HFFc6 (cell line): ENCODE measurements at places on chromosomes 6 and 20. TPM values are rescaled to one million over a fixed set of nuclear protein-coding genes. Genes with fewer than 3 reads are reported as not detected.
A peak's percentile ranks its signal among the peaks of the same experiment; 100 is the strongest.

Gene VWA7
- 0.24 to 0.88 TPM (median 0.41 TPM) in 3 replicates for total RNA-seq

Gene MOXD1
- total RNA-seq, result 74.8 to 159 TPM (median 108 TPM) in 3 replicates

Gene HLA-DQA1
- not detected in 3 replicates for total RNA-seq

Gene GRM1
- total RNA-seq, result not detected in 3 replicates

Gene GMEB2
- 10.9 and 11.3 TPM in 2 replicates for total RNA-seq

Gene KIF25
- total RNA-seq, result not detected in 3 replicates

Gene LY6G6C
- not detected in 3 replicates for total RNA-seq

Gene BPIFB2
- not detected in 3 replicates for total RNA-seq

Gene MAFB
- total RNA-seq, result not detected in 3 replicates

Gene FRK
- 0.02 TPM in 2 of 3 replicates, not detected in the other for total RNA-seq

GRCh38 chr6:136551103-136551502 is 881 bp upstream of the MAP7 start:
- H3K4me3 ChIP-seq, result peak overlapping the region; percentile 54
- peaks cover 12% of the 10 kb centered on the region; the same call in 1 of the 2 replicates for H3K27me3 ChIP-seq
- H3K4me1 ChIP-seq, result no peaks in the 10 kb centered on the region; the same call in 1 of the 2 replicates
- no peaks in the 10 kb centered on the region for H3K36me3 ChIP-seq

GRCh38 chr20:62302341-62303061 is at the start of gene ADRM1:
TSS of gene ADRM1 (plus strand) at chr20:62302997. CDS start at chr20:62303569, 572 bp downstream.
- H3K36me3 ChIP-seq, result peaks cover 13% of the 10 kb centered on the region
- peaks cover 32% of the 10 kb centered on the region for H3K4me1 ChIP-seq
- peak within 1 kb of the TSS; percentile 97 for H3K4me3 ChIP-seq
- H3K27ac ChIP-seq, result peak within 1 kb of the TSS; percentile 97
- H3K27me3 ChIP-seq, result no peaks in the 10 kb centered on the region; the same call in 1 of the 2 replicates

DNA sequence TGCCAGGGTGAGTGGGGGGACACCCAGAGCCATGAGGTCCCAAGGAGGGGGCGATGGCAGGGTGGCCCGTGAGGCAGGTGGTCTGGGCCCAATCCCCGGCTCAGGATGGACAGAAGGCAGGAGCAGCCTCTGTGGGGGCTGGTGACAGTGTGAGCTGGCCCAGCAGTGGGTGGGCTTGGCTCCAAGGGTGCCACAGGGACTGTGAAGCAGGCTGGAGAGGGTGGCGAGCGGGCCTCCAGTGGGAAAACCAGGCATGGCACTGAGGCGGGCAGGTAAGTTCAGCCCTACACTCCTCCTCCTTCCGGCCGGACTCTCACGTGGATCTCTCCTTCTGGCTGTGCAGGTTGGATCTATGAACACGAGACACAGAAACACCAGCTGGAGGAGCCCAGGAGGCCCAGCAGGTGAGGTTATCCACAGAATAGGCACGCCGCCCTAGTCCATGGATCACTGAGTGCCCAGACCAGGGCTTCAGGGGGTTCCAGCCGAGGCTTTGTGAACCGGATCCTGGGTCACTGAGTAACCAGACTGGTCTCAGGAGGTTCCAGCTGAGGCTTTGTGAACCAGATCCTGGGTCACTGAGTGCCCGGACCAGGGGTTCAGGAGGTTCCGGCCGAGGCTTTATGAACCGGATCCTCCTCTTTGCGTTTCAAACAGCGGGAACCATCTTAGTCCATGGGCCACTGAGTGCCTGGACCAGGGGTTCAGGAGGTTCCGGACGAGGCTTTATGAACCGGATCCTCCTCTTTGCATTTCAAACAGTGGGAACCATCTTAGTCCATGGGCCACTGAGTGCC is 76.4 kb upstream of the BHLHE23 start:
- DNase-seq, result no peak
- peaks cover 25% of the 10 kb centered on the region for H3K27me3 ChIP-seq
- no peaks in the 10 kb centered on the region for H3K4me1 ChIP-seq
- H3K4me3 ChIP-seq, result no peak overlapping the region

GRCh38 chr6:35737413-35738211 is 780 bp downstream of the ARMC12 start:
- H3K27ac ChIP-seq, result no peak overlapping the region
- DNase-seq, result peak; percentile 83
- peaks cover 10% of the 10 kb centered on the region for H3K4me1 ChIP-seq
- H3K4me3 ChIP-seq, result no peak overlapping the region
- no peaks in the 10 kb centered on the region for H3K36me3 ChIP-seq
- peaks cover 6% of the 10 kb centered on the region for H3K27me3 ChIP-seq

DNA sequence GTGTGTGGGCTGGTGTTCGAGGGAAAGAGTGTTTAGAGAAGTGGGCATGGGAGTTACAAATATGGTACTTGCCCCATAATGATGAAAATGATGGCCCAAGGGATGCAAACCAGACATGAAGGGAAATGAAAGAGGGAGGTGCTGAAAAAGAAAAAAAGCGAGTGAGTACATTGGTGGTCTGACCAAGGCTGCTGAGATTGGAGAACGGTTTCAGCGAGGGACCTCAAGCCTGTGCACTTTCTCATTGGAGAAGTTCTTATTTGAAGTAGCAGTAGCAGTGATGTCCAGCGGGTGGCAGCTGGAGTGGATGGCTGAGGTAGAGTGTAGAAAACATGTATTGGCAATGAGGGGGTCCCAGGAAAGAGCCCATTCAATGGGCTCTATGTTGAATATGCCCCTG is 54.8 kb downstream of the TNFAIP3 start:
- H3K27me3 ChIP-seq, result peaks cover 2% of the 10 kb centered on the region; the same call in 1 of the 2 replicates
- no peaks in the 10 kb centered on the region; the same call in 1 of the 2 replicates for H3K36me3 ChIP-seq
- no peak for DNase-seq
- no peak overlapping the region for H3K27ac ChIP-seq
- H3K4me3 ChIP-seq, result no peak overlapping the region

- H3K4me3 ChIP-seq, result no peak overlapping the region
- DNase-seq, result no peak
- H3K27me3 ChIP-seq, result no peaks in the 10 kb centered on the region
- peaks cover 30% of the 10 kb centered on the region for H3K4me1 ChIP-seq
Observed at GRCh38 chr6:118558464-118559217, 10.5 kb downstream of the PLN start.

DNA sequence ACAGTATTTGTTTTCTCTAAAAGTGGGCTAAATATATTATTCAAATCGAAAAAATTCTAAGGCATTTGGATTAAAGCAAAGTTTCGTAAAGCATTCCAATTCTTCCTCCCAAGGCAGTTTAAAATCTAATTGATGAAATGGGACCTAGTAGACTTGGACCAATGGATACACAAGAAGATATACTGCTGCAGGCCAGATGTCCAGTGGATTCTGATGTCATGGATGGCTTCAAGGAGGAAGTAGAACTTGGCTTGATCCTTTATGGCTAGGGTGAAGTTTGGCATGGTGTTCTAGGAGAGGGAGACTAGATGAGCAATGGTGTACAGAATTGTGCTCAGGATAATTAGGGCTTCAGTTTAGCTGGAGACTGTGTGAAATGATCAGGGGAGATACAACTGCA is 559.5 kb upstream of the MMS22L start:
- no peak overlapping the region for H3K27ac ChIP-seq
- no peak for DNase-seq
- H3K36me3 ChIP-seq, result no peaks in the 10 kb centered on the region
